ENCODE measurements at places on chromosomes 6 and 20.

GRCh38 chr20:43306837-43307236 is 117.1 kb upstream of the PTPRT start:
- H3K4me3 ChIP-seq: no peak overlapping the region
- H3K4me1 ChIP-seq: no peaks in the 10 kb centered on the region
- DNase-seq: no peak
- no peaks in the 10 kb centered on the region for H3K27me3 ChIP-seq
- no peak overlapping the region for H3K27ac ChIP-seq
- H3K36me3 ChIP-seq: no peaks in the 10 kb centered on the region

- no peaks in the 10 kb centered on the region for H3K4me1 ChIP-seq
- DNase-seq: no peak
- H3K36me3 ChIP-seq: no peaks in the 10 kb centered on the region
- H3K27me3 ChIP-seq: no peaks in the 10 kb centered on the region
Observed at GRCh38 chr20:15232243-15232642, 894.8 kb upstream of the FLRT3 start.

DNA sequence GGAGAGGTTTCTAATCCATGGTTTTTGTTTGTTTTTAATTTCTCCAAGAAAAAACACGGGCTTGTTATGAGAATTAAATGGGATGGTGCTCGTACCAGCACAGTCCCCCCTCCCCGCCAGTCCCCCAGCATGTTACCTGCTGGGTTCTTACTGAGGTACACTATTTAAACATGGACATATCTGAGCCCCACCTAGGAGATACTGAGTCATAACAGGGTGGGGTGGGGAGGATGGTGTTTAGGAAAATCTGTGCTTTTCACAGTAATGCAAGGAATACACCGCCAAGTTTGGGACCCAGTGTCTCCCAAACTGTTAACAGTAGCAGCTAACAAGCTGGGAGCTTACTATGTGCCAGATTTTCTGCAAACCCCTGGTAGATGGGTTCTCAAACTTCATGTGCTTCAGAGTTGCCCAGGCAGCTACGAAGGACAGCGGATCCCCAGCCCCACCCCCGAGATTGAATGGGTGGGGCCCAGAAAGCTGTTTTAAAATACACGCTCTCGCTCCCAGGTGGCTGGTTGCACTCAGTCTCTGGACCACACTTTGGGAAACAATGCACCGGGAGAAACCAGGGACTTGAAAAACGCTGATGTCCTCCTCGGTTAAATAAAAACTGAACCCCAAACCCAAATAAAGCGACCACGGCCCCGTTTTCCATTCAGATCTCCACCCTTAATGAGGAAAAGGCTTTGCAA is 995 bp downstream of the ZFP64 start:
- H3K27ac ChIP-seq: peak overlapping the region; percentile 45

- DNase-seq: peak; percentile 63
- H3K27me3 ChIP-seq: no peaks in the 10 kb centered on the region
- H3K27ac ChIP-seq: peak overlapping the region; percentile 50
- H3K4me3 ChIP-seq: no peak overlapping the region
- peaks cover 6% of the 10 kb centered on the region for H3K4me1 ChIP-seq
Observed at GRCh38 chr20:32510601-32511357, 74.4 kb downstream of the NOL4L start.

GRCh38 chr6:14804001-14804784 is 441.7 kb upstream of the JARID2 start:
- no peaks in the 10 kb centered on the region for H3K27me3 ChIP-seq
- DNase-seq: no peak
- H3K27ac ChIP-seq: no peak overlapping the region

DNA sequence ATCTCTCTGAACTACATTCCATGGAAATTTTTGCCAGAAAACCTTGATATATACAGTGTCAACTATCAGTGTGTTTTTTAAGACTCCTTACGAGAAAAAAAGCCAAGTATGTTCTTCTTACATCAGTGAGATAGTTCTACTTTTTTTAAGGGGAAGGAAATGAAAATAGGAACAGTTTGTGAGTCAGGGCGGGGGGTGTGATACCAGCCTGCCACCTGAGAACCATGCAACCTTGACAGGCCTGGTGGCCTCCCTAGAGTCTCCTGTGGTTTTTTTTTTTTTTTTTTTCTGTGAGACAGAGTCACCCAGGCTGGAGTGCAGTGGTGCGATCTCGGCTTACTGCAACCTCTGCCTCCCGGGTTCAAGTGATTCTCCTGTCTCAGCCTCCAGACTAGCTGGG is 96.3 kb upstream of the GCM1 start:
- H3K27ac ChIP-seq: no peak overlapping the region
- no peaks in the 10 kb centered on the region for H3K27me3 ChIP-seq
- no peaks in the 10 kb centered on the region for H3K4me1 ChIP-seq
- no peak for DNase-seq
- H3K36me3 ChIP-seq: no peaks in the 10 kb centered on the region

- no peaks in the 10 kb centered on the region for H3K27me3 ChIP-seq
- peaks cover 22% of the 10 kb centered on the region for H3K36me3 ChIP-seq
- no peak for DNase-seq
- peak overlapping the region; percentile 9 for H3K27ac ChIP-seq
Observed at GRCh38 chr6:89952105-89952671, 57.9 kb downstream of the GJA10 start.

DNA sequence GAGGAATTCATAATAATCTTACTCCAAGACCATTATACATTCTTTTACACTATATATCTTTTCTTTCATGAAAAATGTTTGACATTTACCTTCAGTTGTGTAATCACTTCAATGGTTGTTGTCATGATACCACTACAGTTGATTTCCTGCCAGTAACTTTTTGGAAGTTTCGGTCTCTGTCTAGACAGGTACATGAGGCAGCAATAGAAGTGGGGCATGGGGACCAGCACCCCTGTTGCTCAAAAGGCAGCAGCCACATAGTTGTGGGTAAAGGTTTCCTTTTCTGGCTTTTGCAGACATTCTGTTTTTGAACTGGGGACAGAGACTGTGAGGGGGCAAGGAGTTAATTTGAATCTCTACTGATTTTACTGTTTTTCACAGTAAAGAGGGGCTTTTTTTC is 14.1 kb downstream of the SAMD5 start:
- H3K27ac ChIP-seq: no peak overlapping the region
- no peaks in the 10 kb centered on the region for H3K4me1 ChIP-seq
- DNase-seq: no peak
- no peaks in the 10 kb centered on the region for H3K27me3 ChIP-seq
- H3K36me3 ChIP-seq: no peaks in the 10 kb centered on the region

Data from endodermal cell (in vitro differentiated cells).